ENCODE measurements at places on chromosomes 3 and 15.

DNA sequence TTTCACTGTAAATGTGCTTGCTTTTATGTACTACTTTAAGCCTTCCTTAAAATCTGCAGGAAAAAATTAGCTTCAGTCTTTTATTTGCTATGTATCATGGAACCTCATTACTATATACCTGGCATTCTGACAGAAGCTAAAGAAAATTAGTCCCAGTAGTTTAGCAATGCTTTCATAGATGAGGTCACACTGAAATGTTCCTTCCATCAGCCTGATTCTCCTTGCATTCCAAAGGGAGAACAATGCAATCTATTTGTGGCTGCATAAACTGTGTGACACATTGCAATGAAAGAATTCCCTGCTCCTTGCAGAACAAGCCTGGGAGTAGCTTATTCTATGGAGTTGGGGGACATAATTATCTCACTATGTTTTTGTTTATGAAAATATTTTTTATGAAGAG is 691.5 kb upstream of the ARPP21 start:
- DNase-seq = no peak

GRCh38 chr3:64082961-64083541 is 59.8 kb upstream of the PSMD6 start:
- DNase-seq = no peak

GRCh38 chr3:143737065-143737464 is 111.2 kb downstream of the SLC9A9 start:
- no peak for DNase-seq

DNA sequence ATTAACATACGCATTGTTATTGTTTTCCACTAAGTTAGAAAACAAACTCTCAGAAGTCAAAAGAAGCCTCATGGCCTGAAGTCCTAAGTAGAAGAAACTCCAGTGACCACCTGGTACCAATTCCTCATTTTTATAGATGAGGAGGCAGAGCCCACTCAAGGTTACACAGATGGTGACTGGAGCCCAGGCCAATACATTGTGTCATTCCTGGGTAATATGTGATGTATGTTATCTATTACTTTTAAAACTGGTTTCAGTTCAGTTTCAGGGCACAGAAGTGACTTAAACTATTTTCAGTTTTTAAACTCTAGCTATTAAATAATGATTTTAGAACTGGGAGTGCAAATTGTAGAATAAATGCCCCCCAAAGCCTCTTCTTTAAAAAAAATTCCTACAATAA is 66.7 kb upstream of the STXBP5L start:
- no peak for DNase-seq

- DNase-seq = no peak
Observed at GRCh38 chr15:91559066-91559465, 294.4 kb upstream of the SLCO3A1 start.

DNA sequence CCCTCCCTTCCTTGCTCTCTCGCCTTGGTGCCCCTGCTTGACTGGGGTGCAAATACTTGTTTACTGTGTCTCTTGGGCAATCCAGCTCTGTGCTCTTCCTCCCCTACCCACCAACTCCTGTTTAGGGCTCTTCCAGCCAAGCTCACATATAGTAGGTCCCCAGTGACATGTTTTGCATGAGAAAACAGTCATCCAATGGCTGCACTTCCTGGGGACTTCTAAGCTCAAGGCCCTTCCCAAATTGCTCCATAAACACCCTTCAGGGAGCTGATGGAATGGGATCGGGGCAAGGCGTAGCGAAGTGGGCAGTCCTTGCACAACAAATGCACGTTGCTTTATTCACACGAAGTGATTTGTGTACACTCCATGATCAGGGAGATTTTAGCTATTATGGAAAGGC is 9.4 kb upstream of the COPG1 start:
- DNase-seq = no peak

GRCh38 chr3:43699864-43700263 is 9.1 kb downstream of the ABHD5 start:
- no peak for DNase-seq

GRCh38 chr3:132205609-132206008 is 111.6 kb upstream of the ACP3 start:
- DNase-seq = no peak

GRCh38 chr3:68206524-68207117 is 552.2 kb upstream of the SUCLG2 start:
- DNase-seq = no peak

DNA sequence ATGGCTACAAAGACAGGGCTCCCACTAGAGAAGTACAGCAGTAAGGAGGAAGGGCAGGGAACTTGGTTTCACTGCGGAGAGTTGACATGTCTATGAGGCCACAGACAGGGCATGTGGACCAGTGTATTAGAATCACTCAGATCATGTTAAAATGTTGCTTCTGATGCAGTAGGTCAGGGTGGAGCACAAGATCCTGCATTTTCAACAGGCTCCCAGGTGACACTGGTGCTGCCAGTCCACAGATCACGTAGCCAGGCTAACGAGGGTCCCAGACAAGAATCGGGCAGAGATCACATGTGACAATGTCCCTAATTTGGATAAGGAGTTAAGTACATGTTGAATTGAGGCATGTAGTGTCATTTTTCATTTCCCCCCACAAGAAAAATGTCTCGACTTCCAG is 73.6 kb downstream of the SPSB4 start:
- DNase-seq = no peak

- no peak for DNase-seq
Observed at GRCh38 chr3:14806641-14807263, 12.0 kb upstream of the FGD5 start.

DNA sequence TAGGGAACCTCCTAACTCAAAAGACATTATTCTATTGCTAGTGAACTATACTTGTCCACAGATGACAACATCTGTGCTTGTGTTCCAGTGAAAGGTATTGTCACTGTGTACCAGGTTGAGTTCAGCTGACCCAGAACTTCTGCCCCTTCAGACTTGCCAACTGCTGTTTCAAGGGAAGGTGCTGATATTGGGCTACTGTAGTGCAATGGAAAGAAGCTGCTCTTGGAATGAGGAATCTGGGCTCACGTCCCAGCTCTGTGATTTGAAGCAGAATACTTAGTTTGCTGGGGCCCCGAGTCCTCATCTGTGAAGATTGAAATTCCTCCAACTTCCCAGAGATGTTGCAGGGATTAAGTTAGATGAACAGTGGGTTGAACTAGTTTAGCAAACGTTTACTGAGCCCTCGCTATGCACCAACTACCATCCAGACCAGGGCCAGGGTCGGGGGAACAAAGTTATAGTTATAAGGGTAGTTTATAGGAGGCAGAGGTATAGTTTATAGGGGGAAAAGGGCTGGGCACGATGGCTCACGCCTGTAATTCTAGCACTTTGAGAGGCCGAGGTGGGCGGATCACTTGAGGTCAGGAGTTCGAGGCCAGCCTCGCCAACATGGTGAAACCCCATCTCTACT is 15.9 kb upstream of the UMPS start:
- DNase-seq = no peak

- DNase-seq = no peak
Observed at GRCh38 chr15:56532721-56533460, 68.0 kb upstream of the MNS1 start.

DNA sequence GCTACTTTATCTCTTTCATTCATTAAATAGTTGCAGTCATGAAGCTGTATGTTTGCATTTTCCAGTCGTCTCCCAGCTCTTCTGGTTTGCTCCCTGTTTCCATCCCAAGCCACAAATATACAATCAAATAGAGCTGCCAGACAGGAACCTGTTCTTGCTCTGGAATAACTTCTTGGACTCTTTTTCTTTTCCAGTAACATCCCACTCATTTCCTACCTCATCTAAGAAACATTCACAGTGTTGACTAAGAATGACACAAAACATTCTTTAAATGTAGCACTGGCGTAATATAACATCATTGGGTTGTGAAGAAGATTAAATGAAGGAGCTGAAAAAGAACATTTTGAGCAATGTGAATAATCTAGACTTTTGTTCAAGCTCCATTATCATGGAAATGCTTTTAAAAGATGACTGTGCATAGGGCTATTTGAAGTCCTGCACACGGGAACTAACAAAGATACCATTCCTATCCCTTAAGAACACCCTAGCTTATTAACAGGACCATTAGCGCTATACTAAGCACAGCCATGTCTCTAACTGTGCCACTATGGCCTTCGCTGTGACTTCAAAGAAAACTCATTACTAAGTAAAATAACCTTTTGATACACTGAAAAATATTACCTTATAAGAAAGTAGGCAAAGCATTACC is 574.0 kb downstream of the NAALADL2 start:
- no peak for DNase-seq

DNA sequence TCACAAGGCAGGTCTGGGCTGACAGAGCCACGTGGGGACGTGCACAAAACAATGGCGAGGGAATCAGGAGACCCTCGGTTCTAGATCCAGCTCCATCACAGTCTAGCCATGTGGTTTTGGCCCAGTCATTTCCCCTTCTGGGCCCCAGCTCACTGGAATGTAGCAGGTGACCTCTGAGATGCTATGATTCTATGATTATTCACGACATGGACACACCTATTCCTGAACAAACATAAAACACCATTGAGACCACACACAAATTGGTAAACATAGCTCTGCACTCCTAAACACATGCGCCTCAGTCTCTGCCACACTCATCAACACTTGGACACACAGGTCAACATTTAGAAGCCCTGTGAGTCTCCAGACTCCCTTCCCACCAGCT is 9.0 kb downstream of the IGDCC4 start:
- DNase-seq = no peak

- no peak for DNase-seq
Observed at GRCh38 chr15:51878446-51879386, 49.3 kb downstream of the TMOD3 start.

- DNase-seq = no peak
Observed at GRCh38 chr15:52171386-52171785, 19.8 kb downstream of the GNB5 start.

DNA sequence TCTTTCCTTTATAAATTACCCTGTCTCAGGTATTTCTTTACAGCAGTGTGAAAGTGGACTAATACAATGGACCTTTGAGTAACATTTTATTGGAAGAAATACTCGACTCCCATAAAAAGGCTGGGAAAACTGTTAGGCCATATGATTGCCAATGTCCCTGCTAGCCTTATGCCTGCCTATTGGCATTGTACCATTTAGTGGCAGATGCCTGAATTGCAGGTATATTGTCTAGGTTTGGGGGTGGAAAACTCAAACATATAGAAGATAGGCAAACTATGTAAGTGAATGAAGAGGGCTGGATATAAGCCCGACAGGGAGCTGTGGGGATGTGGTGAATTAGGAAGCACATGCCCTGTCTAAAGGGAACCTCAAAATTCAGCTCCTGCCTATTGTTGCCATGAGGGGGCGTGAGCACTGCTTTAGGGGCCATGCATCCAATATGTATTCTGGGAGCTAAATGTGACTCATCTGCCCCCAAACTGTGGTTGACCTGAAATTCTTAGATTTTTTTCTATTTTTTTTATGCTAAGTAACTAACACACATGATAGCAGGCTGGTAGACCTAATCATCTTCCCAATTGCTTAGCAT is 65.2 kb upstream of the TRA2B start:
- DNase-seq = no peak

DNA sequence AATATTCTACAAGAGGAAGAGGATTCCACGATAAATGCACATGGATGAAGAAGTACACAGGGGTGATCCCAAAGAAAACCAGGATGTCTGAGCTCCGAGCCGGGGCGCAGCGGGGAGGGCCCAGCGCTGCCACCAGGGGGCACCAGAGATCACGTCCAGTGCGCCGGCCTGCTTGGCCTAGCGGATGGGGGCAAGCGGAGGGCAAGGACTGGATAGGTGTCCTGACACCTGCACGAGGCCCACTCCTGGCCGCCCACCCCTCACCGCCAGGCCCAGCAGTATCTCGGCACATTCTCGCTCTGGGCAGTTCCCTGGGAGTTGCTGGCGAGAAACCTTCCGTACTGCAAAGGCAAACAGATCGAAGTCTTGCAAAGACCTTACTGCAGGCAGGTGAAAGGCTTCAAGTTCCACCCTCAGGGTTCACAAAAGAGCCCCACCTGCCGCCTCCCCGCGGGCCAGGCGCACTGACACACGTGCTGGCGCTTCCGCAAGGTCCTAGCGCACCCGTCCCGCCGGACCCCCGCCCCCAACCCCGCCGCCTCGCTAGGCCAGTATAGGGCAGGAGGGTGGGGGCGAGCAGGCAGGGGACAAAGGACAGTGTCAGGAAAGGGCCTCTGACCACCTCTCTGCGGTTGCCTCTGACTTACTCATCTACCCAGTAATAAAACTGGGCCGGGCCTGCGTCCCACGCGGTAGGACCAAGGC is 3.3 kb downstream of the ANKRD63 start:
- peak; percentile 17 for DNase-seq

DNA sequence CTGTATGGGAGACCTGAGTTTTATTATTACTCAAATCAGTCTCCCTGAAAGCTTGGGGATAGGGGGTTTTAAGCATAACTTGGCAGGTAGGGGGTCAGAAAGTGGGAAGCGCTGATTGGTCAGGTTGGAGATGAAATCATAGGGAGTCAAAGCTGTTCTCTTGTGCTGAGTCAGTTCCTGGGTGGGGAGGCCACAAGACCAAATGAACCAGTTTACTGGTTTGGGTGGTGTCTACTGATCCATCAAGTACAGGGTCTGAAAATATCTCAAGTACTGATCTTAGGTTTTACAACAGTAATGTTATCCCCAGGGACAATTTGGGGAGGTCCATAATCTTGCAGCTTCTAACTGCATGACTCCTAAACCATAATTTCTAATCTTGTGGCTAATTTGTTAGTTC is 17.8 kb upstream of the IQCF6 start:
- DNase-seq = no peak

DNA sequence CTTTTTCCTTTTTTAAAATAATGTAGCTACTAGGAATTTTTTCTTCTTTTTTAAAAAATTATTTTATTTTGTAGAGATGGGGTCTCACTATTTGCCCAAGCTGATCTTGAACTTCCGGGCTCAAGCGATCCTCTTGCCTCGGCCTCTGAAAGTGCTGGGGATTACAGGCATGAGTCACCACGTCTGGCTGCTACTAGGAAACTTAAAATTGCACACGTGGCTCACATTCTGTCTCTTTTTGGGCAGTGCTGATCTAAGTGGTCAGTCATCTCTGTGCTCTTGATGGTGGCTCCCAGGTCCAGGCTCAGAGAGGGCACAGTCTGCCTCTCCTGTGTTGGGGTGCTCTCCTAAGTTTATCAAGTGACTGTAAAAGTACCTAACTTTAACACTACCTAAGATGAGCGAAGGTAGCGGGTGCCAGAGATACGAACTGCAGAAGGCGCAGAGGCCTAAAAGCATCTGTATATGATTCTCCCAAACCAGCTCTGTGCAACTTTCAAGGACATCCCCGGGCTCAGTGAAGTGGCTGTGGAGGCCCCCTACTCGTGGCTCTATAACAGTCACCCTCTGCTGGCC is 52.9 kb upstream of the SEC13 start:
- DNase-seq = no peak

GRCh38 chr15:84901540-84901939 is 17.1 kb downstream of the SLC28A1 start:
- DNase-seq = no peak

GRCh38 chr15:92818651-92819277 is 81.4 kb upstream of the CHD2 start:
- DNase-seq = no peak
